ENCODE measurements at places on chromosomes 3 and 15. TPM values are rescaled to one million over a fixed set of nuclear protein-coding genes. Genes with fewer than 3 reads are reported as not detected.
A peak's percentile ranks its signal among the peaks of the same experiment; 100 is the strongest.

- no peak for DNase-seq
Measured at GRCh38 chr3:165148876-165149441, 47.2 kb downstream of the SLITRK3 start.

Gene PDCD7
- 9.5 TPM for total RNA-seq

- no peak for DNase-seq
Measured at GRCh38 chr3:166388321-166388720, 551.1 kb upstream of the BCHE start.

DNA sequence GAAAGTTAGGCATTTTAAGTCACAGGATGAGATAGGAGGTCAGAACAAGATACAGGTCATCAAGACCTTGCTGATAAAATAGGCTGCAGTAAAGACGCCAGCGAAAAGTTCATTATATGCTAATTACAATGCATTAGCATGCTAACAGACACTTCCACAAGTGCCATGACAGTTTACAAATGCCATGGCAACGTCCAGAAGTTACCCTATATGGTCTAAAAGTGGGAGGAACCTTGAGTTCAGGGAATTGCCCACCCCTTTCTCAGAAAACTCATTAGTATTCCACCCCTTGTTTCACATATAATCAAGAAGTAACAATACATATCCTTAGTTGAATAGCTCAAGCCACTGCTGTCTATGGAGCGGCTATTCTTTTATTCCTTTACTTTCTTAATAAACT lies 92.7 kb upstream of the PLXND1 start:
- no peak for DNase-seq

Gene ANKDD1A
- total RNA-seq = 8.9 TPM

GRCh38 chr3:39147711-39148434 lies 5.5 kb downstream of the CSRNP1 start:
- peak; percentile 45 for DNase-seq
